ENCODE measurements at places on chromosomes 6 and 20. TPM values are rescaled to one million over a fixed set of nuclear protein-coding genes. Genes with fewer than 3 reads are reported as not detected.

CDSN gene
- total RNA-seq: not detected

- DNase-seq: no peak
These were observed 160.4 kb downstream of the RALGAPA2 start for GRCh38 chr20:20552076-20552475.

CST5 gene
- total RNA-seq: not detected

RAD21L1 gene
- not detected for total RNA-seq

GRCh38 chr6:123565529-123565928, 71.2 kb downstream of the TRDN start:
- DNase-seq: no peak

CD2AP gene
- 33.4 TPM for total RNA-seq

DNA sequence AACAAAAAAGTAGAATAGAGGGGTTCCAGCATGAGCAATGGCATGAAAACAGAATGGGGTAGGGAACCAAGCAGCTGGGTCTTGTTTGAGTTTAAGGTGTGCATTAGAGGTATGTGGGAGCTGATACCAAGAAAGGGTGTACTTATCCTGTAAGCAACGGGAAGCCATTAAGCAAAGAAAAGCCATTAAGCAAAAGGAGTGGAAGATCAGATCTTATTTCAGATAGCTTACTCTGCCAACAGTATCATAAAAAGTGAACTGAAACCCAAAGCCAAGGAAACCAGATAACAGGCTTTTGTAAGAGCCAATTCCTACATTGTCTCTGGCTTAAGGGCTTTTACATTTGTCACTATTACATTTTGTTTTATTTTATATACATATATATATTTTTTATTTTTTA, 21.3 kb upstream of the BEND6 start:
- DNase-seq: no peak

INSM1 gene
- 1.2 TPM for total RNA-seq

ZNF184 gene
- 15.9 TPM for total RNA-seq

- DNase-seq: no peak
These were observed 25.5 kb upstream of the NOL4L start for GRCh38 chr20:32610472-32611218.

- peak; percentile 33 for DNase-seq
These were observed 7.2 kb downstream of the PYGB start for GRCh38 chr20:25254986-25255680.

ZNF334 gene
- total RNA-seq: 1.9 TPM

TASP1 gene
- total RNA-seq: 6.3 TPM

DNA sequence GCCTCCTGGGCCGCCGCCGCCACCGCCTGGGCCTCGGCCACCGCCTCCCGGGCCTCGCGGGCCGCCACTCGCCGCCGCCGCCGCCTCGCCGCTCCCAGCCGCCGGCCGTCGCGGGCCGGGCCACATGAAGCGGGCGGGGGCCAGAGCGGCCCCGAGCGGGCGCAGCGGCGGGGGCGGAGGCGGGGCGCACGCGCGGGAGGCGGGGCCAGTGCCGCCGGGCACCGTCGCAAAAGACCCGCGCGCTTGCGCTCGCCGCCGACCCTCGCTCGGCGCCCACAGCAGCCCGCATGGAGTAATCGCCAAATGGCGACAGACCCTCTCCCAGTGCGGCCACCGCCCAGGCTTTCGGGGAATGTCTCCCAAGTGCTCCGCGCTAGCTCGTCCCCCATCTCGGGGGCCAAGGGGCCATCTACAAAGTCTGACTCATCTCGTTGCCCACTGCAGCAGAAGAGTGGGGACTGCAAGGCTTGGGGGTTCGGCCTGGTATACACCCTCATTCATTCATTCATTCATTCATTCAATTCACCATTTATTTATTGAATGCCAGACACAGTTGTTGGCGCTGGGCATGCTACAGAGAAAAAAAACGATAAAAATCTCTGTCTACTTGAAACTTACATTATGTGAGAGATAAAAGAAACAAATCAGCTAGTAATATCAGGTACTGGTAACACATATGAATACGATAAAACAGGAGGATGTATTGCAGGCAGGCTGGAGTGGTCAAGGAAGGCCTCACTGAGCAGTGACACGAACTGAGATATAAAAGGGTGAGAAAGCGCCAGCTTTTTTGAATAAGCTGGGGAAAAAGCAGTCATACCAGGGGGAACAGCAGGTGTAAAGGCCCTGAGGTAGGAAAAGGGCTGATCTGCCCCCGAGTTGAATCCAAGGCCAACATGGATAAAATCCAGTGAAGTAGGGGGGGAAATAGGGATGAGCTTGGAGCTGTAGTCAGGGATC, at the start of gene B4GALT5:
TSS of gene B4GALT5 (minus strand) at position 126 of the 960 bp plus-strand sequence. CDS start 188 bp downstream, outside the sequence.
- no peak for DNase-seq

DNA sequence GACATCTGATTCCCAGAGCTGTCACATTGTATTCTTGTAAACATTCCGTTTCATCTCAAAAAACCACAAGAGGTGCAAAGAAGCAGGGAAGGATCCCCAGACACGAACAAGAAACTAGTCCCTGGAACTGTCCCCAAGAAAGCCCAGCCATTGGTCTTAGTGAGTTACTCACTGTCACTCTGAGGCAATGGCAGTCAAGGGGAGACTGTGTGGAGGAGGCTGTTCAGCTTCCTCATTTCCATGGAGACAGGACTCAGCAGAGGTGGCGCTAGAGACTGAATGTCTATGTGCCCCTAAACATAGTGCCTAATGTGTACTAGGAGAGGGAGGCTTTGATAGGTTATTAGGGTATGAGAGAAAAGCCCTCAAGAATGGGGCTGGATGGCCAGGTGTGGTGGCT, 11.1 kb downstream of the ULBP1 start:
- DNase-seq: peak; percentile 3

CENPQ gene
- total RNA-seq: 34.8 TPM

PRR18 gene
- not detected for total RNA-seq

CTAGE9 gene
- total RNA-seq: not detected

DNA sequence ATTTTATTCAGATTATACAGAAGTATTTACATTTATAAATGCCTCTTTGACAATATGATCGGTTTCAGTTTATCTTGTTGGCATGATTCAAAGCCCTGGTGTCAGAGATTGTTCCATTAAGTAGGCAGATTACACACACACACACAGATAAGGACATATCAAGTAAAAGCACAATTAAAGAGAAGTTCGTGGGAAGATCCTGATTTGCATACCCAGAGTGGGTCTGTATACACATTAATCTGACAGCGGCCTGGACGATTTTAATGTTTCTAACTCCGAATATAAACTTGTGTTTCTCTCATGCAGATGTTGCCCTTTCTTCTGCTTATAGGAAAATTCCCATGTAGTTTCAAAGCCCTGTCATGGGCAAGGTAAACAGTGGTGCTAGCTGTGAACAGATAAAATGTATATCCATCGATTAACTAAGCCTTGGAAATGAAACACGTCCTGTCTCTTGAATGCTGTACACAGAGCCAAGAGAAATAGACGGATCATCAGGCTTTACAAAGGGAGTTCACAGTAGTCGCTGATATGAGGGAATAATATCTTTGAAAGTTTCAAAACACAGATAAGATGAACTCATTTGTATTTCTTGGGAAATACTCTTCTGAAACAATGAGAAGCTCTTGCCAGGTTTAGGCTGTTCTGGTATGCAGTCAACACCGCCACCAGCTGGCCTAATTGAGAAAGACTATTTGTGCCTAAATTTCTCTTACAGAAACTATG, 108.2 kb upstream of the GMDS start:
- DNase-seq: peak; percentile 76

FAM209B gene
- not detected for total RNA-seq

DNA sequence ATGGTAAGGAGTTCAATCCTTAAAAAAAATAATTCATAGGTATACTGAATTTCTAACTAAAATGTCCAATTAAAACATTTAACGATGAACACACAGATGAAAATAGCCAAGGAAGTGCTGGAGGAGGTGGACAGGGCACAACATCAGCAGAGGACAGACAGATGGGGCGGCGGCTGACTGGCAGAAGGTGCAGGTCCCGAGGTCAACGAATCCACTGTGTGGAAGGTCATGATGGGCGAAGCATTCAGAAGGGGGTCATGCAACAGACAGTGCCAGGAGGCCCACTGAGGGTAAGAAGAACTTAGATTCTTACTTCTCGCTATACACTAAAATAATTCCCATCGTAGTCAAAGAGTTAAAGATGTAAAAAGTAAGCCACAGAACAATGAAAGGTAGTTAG, 34.2 kb upstream of the FRMD1 start:
- no peak for DNase-seq

GRCh38 chr6:108968325-108969316, 120.4 kb downstream of the ARMC2 start:
- no peak for DNase-seq

DNA sequence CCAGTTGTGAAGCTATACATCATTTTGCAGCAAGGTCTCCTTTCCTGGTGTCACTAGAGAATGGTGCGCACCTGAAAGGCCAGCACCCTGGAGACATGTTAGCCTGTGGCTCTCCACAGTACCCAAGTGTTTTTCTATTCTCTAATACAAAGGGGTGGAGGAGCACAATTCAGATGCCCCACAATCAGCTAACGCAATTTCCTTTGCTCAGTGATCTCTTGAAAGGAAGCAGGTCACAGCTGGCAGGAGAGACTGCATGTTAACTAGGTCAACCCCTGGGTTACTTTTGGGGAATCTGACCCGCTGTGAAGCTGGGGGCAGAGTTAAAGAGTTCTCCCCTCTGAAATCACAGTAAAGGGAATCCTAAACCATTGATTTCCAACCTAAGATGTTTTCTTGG, 92.5 kb downstream of the B3GAT2 start:
- DNase-seq: no peak

DNA sequence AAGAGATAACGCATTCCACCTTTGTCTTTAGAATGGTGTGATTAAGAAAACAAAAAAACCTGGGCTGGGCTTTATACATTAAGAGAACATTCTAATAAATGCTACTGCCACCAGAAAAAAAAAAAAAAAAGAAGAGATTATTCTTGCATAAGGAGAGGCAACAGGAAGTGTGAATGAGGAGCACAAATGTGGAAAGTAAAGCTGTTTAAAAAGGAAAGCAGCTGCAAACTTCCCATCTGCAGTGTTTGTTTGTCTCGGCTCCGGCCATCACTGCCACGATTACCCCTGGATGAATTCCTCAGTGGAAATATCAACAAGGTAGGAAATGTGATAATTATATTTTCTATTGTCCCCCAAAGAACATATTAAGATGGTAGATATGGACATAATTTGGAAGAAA, 223.9 kb downstream of the PHF3 start:
- no peak for DNase-seq
